ENCODE measurements at places on chromosomes 6 and 20. TPM values are rescaled to one million over a fixed set of nuclear protein-coding genes. Genes with fewer than 3 reads are reported as not detected.

The USP49 gene
- 6.9 TPM for total RNA-seq

GRCh38 chr6:87923389-87924050 lies 124.1 kb upstream of the SPACA1 start:
- DNase-seq = no peak
- H3K4me3 ChIP-seq = no peak overlapping the region
- no peak overlapping the region for H3K27ac ChIP-seq

- DNase-seq = no peak
- H3K4me3 ChIP-seq = no peak overlapping the region
- no peaks in the 10 kb centered on the region for H3K36me3 ChIP-seq
- no peak overlapping the region for H3K27ac ChIP-seq
- no peaks in the 10 kb centered on the region for H3K4me1 ChIP-seq
- H3K27me3 ChIP-seq = peaks cover 2% of the 10 kb centered on the region
These were observed 40.5 kb downstream of the BTBD9 start for GRCh38 chr6:38599261-38599660.

DNA sequence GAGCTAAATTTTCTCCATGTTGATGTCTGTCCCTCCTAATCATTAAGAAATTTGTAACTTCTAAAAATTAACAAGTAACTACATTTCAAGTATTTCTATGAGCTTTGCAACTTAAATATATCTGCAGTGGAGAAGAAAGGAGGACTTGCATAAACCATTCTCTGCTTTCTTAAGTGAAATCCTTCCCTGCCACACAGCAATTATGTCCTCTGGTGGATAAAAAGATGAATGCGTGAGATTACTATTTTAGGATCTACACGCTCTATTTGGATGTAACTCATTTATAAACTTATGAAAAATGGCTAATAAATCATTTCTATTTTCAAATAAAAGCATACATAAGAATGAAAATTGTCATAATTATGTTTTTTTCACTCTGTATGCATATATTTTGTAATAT lies 338.0 kb upstream of the PTCHD4 start:
- no peak for DNase-seq
- H3K4me3 ChIP-seq = no peak overlapping the region

DNA sequence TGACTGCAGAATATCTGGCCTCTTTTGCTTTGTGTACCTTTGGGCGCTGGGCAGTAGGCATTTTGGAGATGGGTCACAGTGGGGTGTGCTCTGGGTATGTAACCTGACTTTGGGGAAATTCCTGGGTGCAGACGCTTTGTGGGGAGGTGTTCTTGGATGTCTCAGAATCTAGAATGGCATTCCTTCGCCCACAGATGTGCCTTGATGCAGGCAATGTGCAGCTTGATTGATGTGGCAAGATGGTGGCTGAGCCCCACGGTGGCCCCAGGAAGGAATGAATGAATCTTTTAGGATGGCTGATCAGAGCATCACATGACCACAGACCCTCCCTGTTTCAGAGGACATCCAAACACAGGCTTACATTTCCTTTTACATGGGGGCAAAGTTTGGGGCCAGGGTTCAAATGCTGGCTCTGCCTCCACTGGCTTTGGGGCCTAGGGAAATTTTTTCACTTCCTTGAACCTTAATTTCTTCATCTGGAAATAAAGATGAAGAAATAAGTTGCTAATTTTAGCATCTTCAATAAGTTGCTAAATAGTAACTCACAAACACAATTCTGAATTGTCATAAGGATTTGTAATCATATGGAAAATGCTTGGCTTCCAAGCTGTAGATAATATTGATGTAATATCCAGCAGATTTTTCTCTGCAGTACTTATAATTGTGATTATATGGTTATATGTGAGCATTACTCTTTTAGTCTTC lies 5.6 kb downstream of the PPP1R16B start:
- no peak for DNase-seq
- H3K4me1 ChIP-seq = no peaks in the 10 kb centered on the region
- H3K4me3 ChIP-seq = no peak overlapping the region
- H3K36me3 ChIP-seq = no peaks in the 10 kb centered on the region
- H3K27ac ChIP-seq = no peak overlapping the region
- peaks cover 10% of the 10 kb centered on the region for H3K27me3 ChIP-seq

DNA sequence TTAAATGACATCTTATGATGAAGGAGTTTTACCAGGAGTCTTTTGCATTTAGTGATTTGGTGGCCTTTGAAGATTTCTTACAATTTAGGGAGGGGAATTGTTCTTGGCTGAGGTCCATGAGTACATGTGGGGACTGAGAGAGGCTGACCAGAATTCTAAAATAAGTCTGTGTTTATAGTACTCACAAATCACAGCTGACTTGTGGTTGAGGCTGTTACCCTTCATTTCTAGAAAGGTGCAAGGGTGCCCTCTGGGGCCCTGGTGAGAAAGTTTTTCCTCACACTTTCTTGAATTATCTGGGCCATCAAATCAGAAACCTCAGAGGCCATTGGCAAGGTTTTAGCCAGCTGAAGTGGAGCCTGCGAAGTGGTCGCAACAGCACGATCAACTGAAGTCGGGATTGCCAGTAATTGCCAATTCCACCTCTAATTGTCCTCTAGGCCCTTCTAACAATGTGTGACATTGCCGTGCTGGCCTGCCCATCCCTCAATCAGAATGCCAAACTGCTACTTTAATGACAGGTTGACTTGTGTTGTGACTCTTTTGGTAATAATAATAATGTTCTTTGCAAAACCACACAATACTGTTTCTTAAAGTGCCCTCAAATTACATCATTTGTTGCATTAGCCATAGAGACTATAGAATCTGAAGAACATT lies 221.6 kb downstream of the OGFRL1 start:
- no peak overlapping the region for H3K27ac ChIP-seq
- no peaks in the 10 kb centered on the region for H3K27me3 ChIP-seq
- no peaks in the 10 kb centered on the region for H3K4me1 ChIP-seq
- no peaks in the 10 kb centered on the region for H3K36me3 ChIP-seq
- DNase-seq = no peak
- no peak overlapping the region for H3K4me3 ChIP-seq

The LY6G6F gene
- total RNA-seq = 0.18 TPM

GRCh38 chr6:152552616-152553209 lies 84.4 kb downstream of the SYNE1 start:
- H3K4me1 ChIP-seq = no peaks in the 10 kb centered on the region
- no peak overlapping the region for H3K27ac ChIP-seq
- no peaks in the 10 kb centered on the region for H3K27me3 ChIP-seq

- H3K4me3 ChIP-seq = no peak overlapping the region
- peaks cover 22% of the 10 kb centered on the region for H3K4me1 ChIP-seq
- no peak for DNase-seq
These were observed 28.9 kb upstream of the FAM83D start for GRCh38 chr20:38897267-38897666.

- H3K27ac ChIP-seq = no peak overlapping the region
- no peak overlapping the region for H3K4me3 ChIP-seq
- DNase-seq = no peak
These were observed 77.2 kb downstream of the TMEM242 start for GRCh38 chr6:157246048-157246630.

The SAMD3 gene
- 0.29 TPM for total RNA-seq

DNA sequence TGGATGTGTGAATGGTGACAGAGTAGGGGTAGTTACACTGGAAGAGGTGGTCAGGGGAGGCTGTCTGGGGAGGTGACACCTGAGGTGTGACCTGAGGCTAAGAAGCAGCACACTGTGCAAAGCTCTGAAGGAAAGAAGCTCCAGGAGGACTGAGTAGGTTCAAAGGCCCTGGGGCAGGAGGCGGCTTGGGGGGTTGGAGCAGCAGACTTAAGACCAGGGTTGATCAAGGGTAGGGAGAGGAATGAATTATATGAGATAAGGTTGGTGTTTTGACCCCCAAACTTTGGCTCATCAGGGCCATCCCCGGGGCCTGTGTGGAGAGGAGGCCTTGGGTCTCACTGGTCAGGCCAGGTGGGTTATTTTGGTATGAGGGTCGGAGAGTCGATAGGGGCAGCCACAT lies 166.1 kb downstream of the GRM4 start:
- H3K27ac ChIP-seq = no peak overlapping the region
- H3K36me3 ChIP-seq = no peaks in the 10 kb centered on the region
- H3K4me3 ChIP-seq = no peak overlapping the region
- no peak for DNase-seq
- H3K4me1 ChIP-seq = no peaks in the 10 kb centered on the region

GRCh38 chr6:16089232-16090062 lies 39.4 kb upstream of the MYLIP start:
- no peak overlapping the region for H3K4me3 ChIP-seq
- no peaks in the 10 kb centered on the region for H3K36me3 ChIP-seq
- no peak overlapping the region for H3K27ac ChIP-seq
- no peaks in the 10 kb centered on the region for H3K27me3 ChIP-seq
- peaks cover 4% of the 10 kb centered on the region for H3K4me1 ChIP-seq
- no peak for DNase-seq

The VWA7 gene
- total RNA-seq = 2.9 TPM

- peaks cover 38% of the 10 kb centered on the region for H3K36me3 ChIP-seq
- peaks cover 51% of the 10 kb centered on the region for H3K4me1 ChIP-seq
- H3K4me3 ChIP-seq = peak overlapping the region; percentile 76
- H3K27ac ChIP-seq = peak overlapping the region; percentile 75
These were observed 717 bp downstream of the MRPL14 start for GRCh38 chr6:44126320-44127149.

The TXLNB gene
- not detected for total RNA-seq

GRCh38 chr6:100491952-100492670 lies 27.4 kb upstream of the SIM1 start:
- no peak overlapping the region for H3K27ac ChIP-seq
- H3K27me3 ChIP-seq = peaks cover 23% of the 10 kb centered on the region
- no peak for DNase-seq

DNA sequence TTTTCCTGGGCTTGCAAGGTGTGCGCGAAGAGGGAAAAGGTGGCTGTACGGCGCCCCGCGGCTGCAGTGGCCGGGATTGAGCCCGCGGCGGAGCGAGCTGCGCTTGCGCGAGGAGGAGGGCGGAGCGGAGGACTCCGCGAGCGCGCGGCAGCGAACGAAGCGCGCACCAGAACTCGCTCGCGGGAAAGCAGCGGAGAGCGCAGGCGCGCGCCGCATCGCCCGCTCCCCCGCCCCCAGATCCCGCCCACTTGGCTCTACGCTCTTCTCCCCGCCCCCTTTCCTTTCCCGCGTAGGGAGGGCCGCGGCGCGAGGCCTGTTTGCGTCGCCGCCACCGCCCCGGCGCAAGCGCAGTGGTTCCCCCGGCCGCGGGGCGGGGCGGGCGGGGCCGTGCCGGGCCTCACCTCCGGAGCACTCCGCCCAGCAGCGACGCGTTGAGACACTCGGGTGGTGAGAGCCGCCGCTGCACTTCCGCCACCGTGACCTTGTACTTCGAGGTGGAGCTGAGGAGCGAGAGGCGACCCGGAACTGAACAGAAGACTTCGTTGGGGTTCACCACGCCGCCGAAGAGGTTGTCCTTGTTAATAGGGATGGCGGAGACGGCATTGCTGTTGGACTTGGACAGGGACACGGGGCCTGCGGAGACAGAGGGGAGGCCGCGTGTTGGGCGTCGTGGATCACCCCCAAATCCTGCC lies 10.6 kb downstream of the TFAP2A start:
- peak overlapping the region; percentile 90 for H3K27ac ChIP-seq
- H3K27me3 ChIP-seq = no peaks in the 10 kb centered on the region
- H3K4me3 ChIP-seq = peak overlapping the region; percentile 68
- H3K4me1 ChIP-seq = peaks cover 17% of the 10 kb centered on the region
- peak; percentile 99 for DNase-seq
- no peaks in the 10 kb centered on the region for H3K36me3 ChIP-seq

The PRDM1 gene
- 0.67 TPM for total RNA-seq

- no peaks in the 10 kb centered on the region for H3K27me3 ChIP-seq
- no peak overlapping the region for H3K27ac ChIP-seq
- no peak overlapping the region for H3K4me3 ChIP-seq
- peaks cover 26% of the 10 kb centered on the region for H3K4me1 ChIP-seq
- no peaks in the 10 kb centered on the region for H3K36me3 ChIP-seq
These were observed 123.4 kb downstream of the MAFB start for GRCh38 chr20:40565682-40566040.
